Heart right ventricle (tissue), 16 donors: ENCODE measurements at places on chromosomes 6 and 20. TPM values are rescaled to one million over a fixed set of nuclear protein-coding genes. Genes with fewer than 3 reads are reported as not detected.

Gene BPIFB1
- total RNA-seq, result not detected

Gene LAMP5
- total RNA-seq, result 0.11 TPM

Gene SLA2
- total RNA-seq, result 0.35 TPM

Gene RUNX2
- total RNA-seq, result 2.2 TPM

Gene OOEP
- total RNA-seq, result not detected

Gene HLA-DQA1
- 12.8 TPM for total RNA-seq

Gene CTCFL
- total RNA-seq, result not detected

Gene DSP
- total RNA-seq, result 315 TPM

Gene EBF4
- total RNA-seq, result 6.2 TPM

GRCh38 chr6:157240960-157241311, 82.4 kb downstream of the TMEM242 start:
- no peak for DNase-seq

DNA sequence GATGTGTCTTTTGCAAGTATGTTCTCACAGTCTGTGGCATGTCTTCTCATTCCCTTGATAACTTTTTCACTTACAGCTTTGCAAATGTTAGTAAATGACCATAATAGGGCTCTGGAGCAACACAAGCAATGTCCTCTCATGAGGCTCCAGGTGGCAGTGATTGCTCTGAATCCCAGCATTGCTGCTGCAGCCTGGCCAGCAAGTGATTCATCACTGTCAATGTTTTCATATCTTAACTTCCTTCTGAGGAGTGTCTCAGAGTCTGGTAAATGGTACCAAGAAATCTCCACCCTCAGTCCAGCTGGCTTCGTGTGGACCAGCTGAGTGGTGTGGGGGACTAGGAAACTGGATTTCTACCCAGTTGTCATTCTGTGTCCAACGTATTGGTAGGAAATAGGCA, 139.6 kb downstream of the MYLK4 start:
- no peak for DNase-seq

- no peak for DNase-seq
Observed at GRCh38 chr20:53656293-53657202, 62.9 kb upstream of the ZNF217 start.

GRCh38 chr6:42879372-42880239, at the start of gene RPL7L1:
RPL7L1 (plus strand) TSS chr6:42879616; CDS start chr6:42879911, 295 bp downstream.
- DNase-seq, result peak; percentile 80

DNA sequence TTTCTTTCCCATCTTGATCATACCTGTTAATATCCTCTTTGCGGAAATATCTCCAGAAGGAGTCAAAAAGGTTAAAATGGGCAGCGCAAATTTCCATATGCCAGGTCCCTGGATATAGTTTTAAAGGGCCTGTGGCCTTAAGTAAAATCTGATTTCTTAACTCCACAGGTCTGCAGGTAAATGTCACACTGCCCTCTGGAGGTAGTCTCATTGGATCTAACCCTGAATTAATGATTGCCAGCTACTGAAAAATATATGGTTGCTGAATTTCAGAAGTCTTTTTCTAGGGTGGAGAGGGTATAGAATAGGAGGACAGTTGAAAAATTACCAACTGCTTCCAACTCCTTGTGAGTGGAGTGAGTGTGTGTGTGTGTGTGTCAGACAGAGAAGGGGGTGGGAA, 8.5 kb downstream of the MOXD1 start:
- DNase-seq, result no peak

- no peak for DNase-seq
Observed at GRCh38 chr20:19172637-19173036, 39.8 kb upstream of the SLC24A3 start.

GRCh38 chr6:52209770-52210169, 23.6 kb downstream of the IL17A start:
- no peak for DNase-seq

DNA sequence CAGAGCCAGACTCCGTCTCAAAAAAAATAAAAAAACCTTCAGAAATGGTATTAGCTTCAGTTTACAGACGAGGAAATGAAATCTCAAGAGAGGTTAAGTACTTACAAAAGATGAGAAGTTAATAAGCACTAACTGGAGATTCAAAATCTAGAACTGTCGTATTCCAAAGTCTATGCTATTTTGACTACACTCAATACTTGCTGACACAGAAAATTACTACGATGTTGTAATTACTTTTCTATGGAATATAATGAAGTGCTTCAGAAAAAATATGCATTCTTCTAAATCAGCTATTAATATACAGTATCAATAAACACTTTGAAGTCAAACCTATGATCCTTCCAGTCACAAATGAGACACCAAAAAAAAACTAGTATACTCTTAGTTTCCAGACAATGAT, 12.2 kb downstream of the REPS1 start:
- no peak for DNase-seq

GRCh38 chr6:141359953-141360352, 772.8 kb upstream of the GJE1 start:
- DNase-seq, result peak; percentile 6

- no peak for DNase-seq
Observed at GRCh38 chr20:50197463-50198179, 7.0 kb downstream of the CEBPB start.

DNA sequence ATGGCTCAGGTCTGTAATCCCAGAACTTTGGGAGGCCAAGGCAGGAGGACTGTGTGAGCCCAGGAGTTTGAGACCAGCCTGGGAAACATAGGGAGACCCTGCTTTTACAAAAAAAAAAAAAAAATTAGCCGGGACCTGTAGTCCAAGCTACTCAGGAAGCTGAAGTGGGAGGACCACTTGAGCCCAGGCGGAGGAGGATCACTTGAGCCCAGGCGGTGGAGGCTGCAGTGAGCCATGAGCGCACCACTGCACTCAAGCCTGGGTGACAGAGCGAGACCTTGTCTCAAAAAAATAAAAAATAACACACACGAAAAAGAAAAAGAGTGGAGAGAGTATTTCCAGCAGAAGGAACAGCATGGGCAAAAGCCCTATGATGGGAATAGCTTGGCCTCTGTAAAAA, 2.0 kb downstream of the TTLL9 start:
- DNase-seq, result no peak

GRCh38 chr6:54244430-54244829, 63.8 kb upstream of the TINAG start:
- no peak for DNase-seq

DNA sequence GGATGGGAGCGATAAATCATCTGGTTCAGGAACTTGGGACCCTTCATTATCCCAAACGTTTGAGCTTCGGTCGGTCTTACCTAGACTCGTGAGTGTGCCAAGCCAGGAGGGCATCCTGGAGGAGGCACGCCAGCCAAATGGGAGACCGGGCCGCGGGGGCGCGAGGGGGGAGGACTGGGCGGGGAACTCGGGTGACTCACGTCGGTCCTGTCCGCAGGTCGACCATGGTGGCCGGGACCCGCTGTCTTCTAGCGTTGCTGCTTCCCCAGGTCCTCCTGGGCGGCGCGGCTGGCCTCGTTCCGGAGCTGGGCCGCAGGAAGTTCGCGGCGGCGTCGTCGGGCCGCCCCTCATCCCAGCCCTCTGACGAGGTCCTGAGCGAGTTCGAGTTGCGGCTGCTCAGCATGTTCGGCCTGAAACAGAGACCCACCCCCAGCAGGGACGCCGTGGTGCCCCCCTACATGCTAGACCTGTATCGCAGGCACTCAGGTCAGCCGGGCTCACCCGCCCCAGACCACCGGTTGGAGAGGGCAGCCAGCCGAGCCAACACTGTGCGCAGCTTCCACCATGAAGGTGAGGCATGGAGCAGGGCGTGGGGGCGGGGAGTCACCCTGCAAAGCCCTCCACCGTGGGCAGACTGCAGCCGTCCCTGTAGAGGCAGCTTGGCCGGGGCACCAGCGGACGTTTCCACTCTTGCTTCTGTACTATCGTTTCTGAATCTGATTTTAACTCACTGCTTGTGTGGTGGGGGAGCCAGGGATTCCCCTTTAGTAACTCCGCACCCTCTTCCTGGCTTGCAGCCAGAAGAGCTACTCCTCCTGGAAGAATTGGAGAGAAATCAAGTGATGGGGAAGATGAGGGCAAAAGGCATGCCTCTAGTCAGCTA, 2.7 kb downstream of the BMP2 start:
- peak; percentile 50 for DNase-seq

DNA sequence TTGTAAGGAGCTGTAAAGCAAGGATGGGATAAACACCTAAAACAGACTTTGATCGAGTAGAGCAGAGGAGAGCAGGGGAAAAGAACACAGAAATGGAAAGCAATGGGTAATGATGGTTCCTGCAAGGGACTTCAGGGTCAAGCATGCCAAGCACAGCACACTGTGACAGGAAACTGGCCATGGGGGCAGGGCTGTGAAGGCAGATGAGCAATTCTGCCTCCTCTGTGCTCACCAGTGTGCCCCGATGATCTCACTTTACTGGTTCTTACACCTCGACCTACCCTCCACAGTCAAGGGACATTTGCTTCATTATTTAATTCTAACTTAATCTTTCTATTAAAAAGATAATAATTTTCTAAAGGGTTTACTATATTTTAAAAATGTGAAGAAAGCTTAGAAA, 21.6 kb upstream of the MYB start:
- DNase-seq, result no peak

DNA sequence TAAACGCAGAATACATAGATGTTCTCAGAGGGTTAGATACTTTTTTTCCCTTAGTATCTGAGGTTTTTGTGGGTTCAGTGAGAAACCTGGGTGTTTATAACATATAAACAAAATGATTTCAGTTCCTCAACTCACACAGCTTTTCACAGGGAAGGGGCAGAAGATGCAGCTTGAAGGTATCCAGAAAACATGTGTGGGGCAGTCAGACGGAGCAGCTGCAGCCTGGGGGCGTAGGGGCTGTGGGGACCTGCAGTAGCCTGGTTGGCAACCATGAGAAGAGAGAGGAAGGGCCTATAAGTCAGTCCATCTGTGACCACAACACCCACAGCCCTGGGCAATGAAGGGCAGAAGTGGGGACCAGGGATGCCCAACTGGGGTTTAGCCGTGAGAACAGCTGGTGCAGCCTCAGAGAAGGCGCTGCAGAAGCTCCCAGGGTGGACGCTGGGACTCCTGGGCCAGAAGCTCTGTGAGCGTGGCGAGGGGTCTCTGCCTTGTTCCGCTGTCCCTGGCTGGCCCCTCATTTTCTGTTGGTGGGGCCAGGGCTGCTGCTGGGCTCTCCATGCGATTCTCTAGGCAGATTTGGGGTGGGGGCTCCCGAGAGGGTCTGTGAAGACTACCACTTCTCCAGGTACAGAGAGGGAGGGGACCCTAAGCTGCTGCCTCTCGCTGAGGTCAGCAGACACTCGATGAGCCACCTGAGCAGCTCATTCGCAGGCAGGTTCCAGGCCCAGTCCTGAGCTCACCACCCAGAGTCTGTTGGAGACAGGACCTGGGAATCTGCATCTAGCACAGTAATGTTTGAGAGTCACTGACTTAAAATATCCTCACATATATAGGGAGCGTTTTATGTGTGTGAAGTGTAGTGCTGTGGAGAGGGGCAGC, 181.2 kb downstream of the ZDHHC14 start:
- no peak for DNase-seq

DNA sequence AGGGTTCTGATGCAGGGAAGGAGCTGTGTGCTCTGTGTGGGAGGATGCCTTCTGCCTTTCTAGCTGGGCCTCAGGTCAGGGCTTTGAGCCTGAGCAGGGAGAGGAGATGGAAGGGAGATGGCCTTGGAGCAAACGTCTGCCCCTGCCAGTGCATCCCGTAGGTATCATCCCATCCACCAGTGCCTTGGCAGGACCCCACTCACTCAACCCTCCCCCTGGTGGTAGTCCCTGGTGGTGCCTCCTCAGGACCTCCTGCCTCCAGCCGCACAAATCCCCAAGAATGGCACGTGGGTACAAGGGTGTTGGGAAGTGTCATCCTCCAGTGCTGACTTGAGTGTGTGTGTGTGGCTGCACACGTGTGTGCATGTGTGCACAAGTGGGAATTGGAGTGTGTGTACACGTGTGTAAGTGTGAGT, 23.1 kb upstream of the MICB start:
- no peak for DNase-seq

GRCh38 chr20:3239867-3240775, 1.1 kb upstream of the SLC4A11 start:
- DNase-seq, result no peak

DNA sequence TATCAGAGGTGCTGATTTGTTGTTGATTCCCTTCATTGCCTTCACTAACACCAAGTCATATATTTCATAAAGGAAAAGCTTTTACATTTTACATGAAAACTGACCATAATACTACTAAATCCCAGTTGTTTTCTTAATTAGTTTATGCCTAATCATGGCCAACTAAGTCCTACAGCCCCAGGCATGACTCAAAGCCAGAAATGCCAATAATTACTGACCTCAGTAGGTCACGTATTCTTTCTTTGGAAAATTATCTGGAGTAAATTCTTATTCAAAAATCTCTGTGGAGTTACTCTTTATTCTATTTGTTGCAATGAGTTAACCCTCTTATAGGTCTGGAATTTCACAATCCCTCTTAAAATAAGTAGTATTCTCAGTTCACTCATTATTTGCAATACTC, 13.5 kb upstream of the MYB start:
- no peak for DNase-seq

DNA sequence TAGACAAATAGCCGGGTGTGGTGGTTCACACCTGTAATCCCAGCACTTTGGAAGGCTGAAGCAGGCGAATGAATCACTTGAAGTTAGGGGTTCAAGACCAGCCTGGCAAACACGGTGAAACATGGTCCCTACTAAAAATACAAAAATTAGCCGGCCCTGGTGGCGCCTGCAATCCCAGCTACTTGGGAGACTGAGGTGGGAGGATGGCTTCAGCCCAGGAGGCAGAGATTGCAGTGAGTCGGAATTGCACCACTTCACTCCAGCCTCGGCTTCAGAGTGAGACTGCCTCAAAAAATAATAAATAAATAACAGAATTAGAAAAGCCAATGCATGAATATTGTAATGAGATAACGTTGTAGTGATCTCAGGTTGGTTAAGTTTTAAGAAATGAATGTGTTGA, 61.3 kb downstream of the RFX6 start:
- no peak for DNase-seq

DNA sequence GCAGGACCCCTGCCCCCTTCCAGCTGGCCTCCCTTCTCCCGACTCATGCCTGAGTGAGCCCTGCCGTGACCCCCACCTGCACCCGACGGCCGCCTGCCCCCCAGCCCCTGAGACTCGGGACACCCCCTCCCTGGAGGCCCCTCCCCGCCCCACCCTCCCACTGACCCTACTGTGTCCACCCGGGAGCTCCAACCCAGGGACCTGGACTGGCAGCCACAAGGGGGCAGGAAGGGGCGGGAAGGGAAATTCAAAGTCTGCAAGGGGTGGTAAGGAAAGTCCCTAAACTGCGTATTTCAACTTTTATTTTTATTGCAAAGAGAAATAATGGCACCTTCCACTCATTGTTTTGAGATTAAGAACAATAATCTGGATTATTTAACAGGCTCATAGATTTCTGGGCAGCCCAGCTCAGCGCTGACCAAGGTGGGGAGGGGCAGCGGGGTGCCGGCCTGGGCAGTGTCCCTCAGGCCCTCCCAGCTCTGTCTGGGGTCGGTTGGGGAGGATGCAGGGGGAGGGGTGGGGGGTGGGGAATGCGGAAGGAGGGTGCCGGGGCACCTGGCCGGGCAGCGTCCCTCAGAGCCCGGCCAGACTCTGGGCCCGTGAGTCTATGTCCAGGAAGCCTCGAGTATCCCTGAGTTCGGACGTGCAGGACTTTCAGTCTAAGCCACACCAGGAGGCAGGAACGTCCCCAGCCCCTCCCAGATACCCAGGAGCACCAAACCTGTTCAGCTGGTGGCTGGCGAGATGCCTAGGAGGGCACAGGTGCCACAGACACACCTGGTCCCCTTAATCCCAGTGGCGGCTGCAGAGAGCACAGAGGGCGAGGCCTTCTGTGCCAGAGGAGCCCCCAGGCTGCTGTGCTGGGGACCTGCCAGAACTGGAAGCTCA, 1.3 kb upstream of the PTK6 start:
- DNase-seq, result no peak
